GM12864 (cell line): ENCODE measurements at places on chromosomes 2 and 18.

DNA sequence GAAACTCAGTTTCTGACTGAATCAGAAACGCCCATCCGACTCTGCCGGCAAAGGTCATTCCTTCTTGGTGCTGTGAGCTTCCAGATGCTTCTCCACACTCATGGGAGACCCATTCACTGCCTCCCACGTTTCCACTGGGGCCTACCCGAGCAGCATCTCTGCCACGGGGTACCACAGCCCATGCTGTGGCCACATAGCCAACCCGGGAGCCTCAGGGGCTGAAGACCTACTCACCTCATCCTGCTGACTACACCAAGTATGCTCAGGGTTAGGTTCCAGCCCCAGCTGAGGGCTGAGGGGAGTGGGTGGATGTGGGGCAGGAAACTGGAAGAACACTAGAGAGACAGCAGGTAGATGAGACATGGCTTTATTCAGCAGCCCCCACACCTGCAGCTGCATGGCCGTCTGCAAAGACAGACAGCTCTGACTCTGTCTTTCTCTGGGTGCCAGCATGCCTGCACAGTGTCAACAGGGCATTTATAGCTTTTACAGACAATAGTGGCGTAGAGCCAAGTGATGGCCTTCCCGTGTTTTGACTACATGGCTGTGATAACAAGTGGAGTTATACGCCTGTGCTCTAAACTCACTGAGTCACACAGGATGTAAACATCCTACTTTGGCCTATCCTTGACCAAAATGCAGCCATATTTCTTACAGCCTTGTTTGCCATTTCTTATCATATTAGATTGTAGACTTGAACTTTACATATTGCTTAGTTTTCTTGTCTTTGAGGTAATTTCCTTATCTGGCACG is 16.5 kb upstream of the KLHL23 start:
- no peak for DNase-seq

- DNase-seq, result no peak
These were observed 805.7 kb downstream of the SLC4A3 start for GRCh38 chr2:220433131-220433530.

GRCh38 chr2:98769784-98770183 is 38.9 kb upstream of the MGAT4A start:
- DNase-seq, result no peak

GRCh38 chr2:174066871-174067270 is 101.7 kb upstream of the SP3 start:
- DNase-seq, result no peak

GRCh38 chr2:11933854-11934253 is 187.4 kb downstream of the LPIN1 start:
- DNase-seq, result peak; percentile 54

DNA sequence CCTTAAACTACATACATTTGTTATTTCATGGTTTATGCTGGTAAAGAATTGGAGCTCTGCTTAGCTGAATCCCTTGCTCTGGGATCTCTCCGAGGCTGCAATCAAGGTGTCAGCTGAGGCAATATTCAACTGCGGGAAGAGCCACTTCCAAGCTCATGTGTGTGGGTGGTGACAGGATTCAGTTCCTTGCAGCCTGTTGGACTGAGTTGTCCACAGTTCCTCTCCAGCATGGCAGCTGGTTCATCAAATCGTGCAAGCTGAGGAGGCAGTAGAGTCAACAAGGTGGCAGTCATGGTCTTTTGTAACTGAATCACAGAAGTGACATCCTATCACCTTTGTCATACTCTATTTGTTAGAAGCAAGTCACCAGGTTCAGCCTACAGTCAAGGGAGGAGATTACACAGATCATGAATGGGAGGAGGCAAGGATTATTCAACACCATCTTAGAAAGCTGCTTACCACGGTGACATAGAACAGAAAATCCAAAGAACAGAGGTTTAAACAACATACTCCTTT is 56.9 kb downstream of the CTIF start:
- DNase-seq, result no peak

DNA sequence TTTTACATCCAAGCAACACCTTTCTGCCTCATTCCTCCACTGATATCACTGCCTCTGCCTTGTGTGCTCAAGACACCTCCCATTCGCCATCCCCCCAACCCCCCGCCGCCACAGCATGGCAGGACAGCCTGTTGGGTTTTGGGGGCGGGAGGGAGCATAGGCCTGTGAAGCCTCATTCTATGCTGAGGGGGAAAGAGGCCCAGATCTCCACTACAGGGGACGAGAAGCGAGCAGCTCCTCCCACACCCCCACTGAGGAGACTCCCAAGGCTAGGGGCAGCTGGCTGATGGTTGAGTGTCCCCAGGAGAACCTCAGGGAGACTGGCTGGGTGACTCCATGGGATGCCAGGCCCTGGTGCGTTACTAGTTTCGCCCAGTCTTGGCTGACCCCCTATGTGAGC is 214.3 kb upstream of the SIX2 start:
- DNase-seq, result no peak

GRCh38 chr2:205617905-205618304 is 64.4 kb upstream of the NRP2 start:
- no peak for DNase-seq

- DNase-seq, result no peak
These were observed 101.1 kb upstream of the NCK2 start for GRCh38 chr2:105643405-105644173.

GRCh38 chr2:149259136-149259535 is 71.3 kb upstream of the LYPD6 start:
- DNase-seq, result no peak

GRCh38 chr2:126359494-126359893 is 296.5 kb upstream of the GYPC start:
- no peak for DNase-seq

DNA sequence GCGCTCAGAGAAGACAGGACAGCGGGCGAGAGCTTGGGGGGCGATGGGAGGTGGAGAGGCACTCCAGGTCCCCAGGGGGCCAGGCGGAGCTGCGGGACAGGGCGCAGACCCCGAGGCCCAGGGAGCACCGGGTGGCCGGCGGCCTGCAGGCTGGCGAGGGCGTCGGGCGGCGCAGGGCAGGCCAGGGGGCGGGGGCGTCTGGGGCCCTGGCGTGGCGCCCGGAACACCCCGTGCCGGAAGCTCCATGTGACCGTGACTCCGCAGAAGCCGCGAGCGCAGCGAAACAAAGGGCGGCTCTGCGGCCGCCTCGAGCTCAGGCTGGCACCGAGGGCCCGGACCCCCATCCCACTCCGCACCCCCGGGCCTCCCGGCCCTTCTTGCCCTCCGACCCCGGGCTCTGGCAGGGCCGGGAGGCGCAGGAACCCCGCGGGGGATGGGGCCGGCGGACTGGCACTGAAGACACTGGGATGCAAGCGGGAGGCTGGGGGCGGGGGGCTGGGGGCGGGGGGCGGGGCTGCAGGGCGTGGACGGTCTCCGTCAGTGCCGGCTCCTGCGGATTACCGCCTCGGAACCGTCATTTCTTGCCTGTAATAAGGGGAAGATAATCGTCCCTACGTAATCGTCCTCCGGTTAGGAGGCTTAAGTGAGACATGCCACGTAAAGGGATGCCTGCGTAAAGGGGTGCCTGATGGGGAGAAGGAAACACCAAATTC is 19.1 kb downstream of the SH2D6 start:
- no peak for DNase-seq
